CD4-positive, alpha-beta memory T cell (primary cell): ENCODE measurements at places on chromosomes 12 and 14.

GRCh38 chr14:41313196-41313595 is 293.5 kb upstream of the LRFN5 start:
- DNase-seq = no peak

GRCh38 chr12:53530920-53531319 is 23.6 kb upstream of the NPFF start:
- no peak for DNase-seq

- DNase-seq = no peak
Observed at GRCh38 chr12:123344086-123344485, 20.6 kb downstream of the SBNO1 start.

GRCh38 chr14:105207460-105207901 is 26.4 kb upstream of the NUDT14 start:
- DNase-seq = no peak

- DNase-seq = no peak
Observed at GRCh38 chr12:6791931-6792520, 2.7 kb downstream of the CD4 start.

DNA sequence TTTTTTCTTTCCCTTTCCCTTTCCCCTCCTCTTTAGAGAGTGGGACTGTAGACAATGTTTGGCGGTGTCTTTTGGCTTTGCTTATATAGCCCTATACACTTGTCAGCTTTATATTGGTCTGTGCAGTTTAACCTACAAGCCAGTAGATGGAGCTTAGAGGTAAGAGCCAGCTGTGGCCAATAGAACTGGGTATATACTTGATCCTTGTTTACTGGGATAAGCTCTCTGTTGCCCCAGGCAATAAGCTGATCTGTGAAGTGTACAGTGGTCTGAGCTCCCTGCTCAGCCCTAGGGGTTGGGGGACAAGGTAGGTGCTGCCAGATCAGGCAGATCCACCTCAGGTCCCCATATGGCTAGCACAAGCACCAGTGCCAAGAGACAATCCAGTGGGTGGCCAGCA is 434.1 kb downstream of the NOVA1 start:
- no peak for DNase-seq

DNA sequence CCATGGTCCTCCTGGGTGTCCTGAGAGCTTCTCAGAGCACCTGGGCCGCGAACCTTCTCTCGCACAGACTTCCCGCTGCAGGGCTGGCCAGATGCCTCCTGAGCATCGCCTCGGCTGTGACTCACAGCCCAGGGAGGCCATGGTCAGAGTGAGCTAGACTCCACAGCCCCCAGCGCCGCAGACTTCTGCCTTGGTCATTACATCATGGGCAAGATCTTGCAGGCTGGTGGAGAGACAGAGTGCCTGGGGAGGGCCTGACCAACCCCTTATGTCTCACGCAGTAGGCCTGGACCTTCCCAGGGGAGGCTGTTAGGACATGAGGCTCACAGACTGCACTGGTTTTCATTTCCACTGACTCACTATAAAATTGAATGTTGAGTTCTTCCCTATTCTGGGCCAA is 41.8 kb downstream of the SMOC1 start:
- DNase-seq = no peak

- no peak for DNase-seq
Observed at GRCh38 chr12:66665435-66665985, 13.4 kb downstream of the GRIP1 start.

DNA sequence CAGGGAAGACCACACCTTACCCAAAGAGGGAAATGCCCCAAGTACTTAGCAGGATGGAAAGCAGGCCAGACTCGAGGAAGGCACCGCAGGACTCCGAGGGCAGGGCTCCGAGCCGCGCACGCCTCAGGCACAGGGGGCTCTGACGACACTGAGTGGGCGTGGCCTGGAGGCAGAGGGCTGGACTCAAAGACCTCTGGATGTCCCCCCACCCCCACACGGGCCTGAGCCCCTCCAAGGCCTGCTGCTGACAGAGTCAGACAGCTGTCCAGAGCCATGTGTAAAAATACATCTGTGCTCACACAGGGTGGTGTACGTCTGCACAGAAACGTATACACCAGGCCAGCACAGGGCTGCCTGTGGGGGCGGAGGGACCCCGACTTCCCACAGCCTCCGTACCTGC is 1.4 kb downstream of the AKT1 start:
- DNase-seq = no peak

DNA sequence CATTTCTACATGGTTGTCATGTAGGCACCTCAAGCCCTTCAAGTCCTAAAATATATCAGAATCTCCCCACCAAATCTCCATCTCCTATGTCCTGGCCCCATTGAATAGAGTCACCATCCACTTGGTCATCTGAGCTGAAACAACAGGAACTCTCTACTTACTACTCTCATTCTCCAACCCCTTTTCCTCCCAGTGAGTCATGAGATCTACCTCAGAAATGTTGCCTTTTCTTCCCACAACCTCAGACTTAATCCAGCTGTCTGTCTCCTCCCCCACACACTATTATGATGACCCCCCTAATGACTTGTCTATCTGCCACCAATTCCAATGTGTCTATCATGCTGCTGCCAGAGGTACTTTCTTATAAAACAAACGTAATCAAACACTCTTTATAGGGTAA is 72.3 kb upstream of the TMEM263 start:
- no peak for DNase-seq

DNA sequence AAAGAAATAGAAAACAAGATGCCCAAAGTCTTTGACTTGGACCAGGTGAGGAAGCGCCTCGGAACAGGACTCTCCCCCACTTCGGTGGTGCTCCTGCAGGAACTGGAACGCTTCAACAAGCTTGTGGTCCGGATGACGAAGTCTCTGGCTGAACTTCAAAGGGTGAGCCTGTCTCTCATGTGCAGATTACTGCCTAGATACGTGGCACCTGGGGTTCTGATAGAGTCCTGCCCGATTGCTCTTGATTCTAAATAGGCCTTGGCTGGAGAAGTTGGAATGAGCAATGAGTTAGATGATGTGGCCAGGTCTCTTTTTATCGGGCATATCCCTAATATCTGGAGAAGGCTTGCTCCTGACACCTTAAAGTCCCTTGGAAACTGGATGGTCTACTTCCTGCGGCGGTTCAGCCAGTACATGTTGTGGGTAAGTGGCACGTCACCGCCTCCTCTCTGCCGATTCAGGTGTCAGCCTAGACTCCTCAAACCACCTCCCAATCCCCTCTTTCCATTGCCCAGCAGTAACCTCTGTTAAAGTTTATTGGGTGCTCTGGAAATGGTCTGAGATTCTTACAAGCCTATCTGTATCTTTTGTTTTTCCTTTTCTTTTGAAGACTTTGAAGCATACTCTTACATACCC is 40.8 kb downstream of the CCDC92 start:
- peak; percentile 60 for DNase-seq

DNA sequence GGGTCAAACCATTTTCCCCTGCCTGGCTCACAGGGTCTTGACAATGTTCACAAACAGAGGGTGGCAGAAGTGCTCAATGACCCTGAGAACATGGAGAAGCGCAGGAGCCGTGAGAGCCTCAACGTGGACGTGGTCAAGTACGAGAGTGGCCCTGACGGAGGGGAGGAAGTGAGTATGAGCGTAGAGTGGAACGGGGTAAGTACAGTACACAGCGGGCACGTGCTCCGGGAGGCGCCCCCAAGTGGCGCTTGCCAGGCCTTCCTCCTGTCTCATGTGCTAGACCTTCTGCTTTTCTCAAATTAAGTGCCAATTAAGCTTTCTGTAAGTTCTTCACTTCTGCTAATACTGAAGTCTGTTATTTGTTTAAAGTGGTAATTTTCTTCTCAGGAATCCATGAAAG is 35.9 kb downstream of the XRCC3 start:
- DNase-seq = peak; percentile 22

GRCh38 chr14:104819361-104819781 is 18.5 kb downstream of the ZBTB42 start:
- no peak for DNase-seq

DNA sequence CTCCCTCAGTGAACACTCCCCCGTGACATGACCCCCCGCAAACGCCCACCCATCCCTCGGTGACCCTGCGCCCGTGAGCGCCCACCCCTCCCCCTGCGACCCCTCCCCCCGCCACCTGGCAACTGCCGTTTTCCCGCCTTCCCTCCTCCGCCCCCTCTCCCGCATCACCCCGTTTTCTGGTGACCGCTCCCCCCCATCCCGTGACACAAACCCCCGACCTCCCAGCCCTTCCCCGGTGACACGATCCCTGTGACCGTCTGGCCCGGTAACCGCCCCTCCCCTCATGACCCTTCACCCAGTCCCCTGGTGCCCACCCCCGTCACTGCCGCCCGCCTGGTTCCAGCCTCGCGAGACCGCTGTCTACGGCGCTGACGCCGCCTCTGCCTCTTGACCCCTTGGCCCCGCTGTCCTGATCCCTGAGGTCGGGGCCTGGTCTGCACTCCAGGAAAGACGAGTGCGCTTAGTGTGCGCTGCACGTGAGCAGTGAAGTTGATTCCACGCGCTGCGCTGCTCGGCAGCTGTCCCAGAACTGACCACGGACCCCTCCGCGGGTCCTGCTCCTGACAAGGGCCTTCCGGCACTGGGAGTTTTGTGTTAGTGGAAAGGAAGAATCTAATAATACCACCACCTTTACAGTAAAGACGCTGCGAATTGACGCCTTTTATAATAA is 59.4 kb downstream of the DDX51 start:
- peak; percentile 25 for DNase-seq
